NCI-H2029 (cell line): ENCODE measurements at places on chromosomes 16 and 17.

- DNase-seq = no peak
Measured at GRCh38 chr17:8012996-8013640, 10.7 kb downstream of the GUCY2D start.

- no peak for DNase-seq
Measured at GRCh38 chr17:57480438-57481196, 224.3 kb downstream of the MSI2 start.

DNA sequence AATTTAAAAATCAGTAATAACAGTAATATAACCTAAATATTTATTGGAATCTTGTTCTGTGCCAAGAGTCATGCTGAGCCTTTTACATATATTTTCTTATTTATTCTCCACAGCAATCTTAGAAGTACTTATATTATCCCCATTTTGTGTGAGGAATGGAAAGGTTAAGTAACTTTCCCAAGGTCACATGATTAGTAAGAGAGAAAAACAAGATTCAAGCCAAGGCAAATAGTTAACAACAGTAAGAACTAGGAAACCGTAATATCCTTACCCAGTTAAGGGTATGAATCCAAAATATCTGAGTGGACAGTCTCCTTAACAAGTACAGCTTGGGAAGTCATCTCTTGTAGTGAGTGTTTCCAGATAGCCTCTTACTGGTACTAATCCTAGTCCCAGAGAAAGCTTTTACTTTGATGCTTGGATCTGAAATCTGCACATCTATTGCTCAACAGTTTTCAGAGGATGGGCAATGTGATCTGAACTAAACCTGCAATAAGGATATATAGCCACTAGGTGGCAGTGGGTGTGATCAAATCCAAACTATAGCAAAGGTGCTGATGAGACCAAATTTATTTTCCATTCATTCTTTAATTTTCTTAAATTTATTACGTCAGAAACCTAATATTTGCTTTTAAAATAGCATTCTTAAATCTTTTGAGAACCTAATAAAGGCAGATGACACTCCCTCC is 23.3 kb downstream of the SHISA6 start:
- DNase-seq = no peak

GRCh38 chr17:17926840-17927449 is 45.3 kb downstream of the TOM1L2 start:
- no peak for DNase-seq

GRCh38 chr17:82497483-82498405 is 21.8 kb upstream of the FOXK2 start:
- no peak for DNase-seq

DNA sequence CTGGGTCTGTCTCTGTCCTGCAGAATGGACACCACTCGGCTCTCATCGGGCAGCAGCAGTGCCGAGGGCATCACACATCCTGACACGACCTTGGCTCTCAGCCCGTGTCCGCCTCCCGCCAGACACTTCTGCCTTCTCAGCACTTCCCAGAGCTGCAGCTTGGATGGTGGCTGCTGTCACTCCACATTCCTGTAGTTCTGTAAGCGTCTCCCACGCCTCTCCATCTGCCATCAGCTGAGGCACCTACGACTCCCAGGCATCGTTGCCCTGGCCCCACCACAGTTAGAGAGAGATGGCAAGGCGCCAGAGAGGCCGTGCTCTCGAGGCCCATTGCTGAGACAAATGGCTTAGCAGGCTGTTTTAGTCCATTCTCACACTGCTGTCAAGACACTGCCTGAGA is 195.9 kb upstream of the CHMP6 start:
- no peak for DNase-seq

DNA sequence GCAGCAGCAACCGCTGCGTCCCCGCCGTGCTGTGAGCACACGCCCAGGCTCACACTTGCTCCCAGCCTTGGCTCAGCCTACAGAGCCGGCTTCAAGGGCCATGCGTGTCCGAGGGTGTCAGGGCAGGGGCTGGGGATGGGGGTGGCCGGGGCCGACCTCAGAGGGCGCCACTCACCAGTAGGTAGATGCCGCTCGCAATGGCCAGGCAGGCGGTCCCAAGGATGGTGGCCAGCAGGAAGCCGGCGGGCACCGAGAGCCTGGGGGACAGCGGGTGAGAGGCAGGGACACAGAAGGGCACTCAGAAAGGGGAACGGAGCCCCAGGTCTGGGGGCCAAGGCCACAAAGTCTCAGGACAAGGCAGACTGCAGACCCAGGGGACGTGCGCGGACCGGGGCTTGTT is 4.9 kb downstream of the CYBA start:
- DNase-seq = no peak

DNA sequence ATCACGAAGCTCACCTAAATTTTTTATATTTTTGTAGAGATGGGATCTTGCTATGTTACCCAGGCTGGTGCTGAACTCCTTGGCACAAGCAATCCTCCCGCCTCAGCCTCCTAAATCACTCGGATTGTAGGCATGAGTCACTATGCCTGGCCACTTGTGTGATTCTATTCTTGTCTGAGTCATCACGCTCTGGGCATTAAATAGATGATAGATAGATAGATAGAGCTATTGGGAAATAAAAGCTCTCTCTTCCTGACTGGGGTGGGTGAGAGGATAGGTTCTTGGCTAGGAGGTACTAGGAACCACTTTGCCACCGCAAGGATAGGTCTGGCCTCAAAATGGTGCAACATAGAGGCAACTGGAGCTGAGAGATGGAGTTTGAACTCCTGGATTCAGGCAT is 21.4 kb upstream of the CACNG3 start:
- no peak for DNase-seq

DNA sequence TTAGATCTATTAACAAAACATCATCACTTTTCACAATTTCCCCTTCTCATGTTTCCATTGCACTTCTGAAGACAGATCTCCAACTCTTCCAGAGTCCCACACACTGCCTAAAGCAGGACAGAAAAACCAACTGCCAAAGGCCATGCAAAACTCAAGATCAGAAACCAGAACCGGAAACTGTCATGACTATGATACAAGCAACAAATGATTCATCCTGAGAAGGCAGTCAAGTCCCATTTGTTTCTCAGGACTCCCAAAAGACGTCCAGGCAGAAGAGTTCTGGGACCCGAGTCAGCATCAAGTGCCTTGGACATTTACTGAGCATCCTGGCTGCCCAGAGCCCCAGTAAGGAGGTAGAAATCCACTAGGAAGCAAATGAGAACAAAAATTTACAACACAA is 38.8 kb downstream of the ERN1 start:
- DNase-seq = no peak

GRCh38 chr17:5877948-5878347 is 192.2 kb upstream of the WSCD1 start:
- no peak for DNase-seq

GRCh38 chr16:85820604-85821372 is 21.3 kb downstream of the COX4I1 start:
- no peak for DNase-seq

DNA sequence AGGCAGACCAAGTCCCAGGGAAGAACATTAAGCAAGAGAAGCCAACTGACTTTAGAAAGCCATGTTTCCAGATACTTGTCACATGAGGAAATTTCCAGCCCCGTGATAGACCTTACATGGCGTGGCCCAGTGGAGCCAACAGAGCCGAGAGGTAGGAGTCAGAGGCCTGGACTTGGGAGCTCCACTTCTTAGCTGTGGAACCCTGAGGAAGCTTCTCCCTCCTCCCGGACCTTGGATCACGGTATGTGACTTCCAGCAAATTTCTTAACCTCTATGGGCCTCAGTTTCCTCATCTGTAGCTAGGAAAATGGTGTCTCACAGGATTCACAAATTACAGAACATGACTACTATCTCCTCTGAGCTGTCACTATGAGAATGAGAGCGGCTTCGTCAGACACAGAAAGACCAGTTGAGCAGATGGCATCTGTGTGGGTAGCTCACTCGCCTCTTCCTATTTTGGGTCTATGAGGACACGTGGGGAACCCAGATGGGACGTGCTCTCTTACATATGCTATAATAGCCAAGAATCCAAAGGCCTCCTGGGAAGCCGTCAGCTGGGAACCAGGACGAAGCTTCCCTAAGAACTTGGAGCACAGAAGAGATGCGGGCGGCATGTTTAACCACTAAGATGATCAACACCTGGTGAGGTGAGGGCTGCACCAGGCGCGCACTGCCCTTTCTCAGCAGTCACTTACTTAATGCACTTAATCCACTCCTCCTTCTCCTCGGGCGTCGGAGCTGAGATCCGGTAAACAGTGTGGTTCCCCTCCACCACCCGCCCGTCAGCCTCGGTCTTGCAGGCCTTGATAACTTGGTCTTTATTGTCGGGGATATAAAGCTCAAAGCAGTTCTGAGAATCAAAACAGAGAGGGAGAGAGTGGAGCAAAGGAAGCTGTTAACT is 102.3 kb downstream of the CYTH1 start:
- DNase-seq = no peak

- no peak for DNase-seq
Measured at GRCh38 chr16:12576878-12577277, 226.8 kb downstream of the CPPED1 start.

- no peak for DNase-seq
Measured at GRCh38 chr16:50881331-50881830, 139.5 kb downstream of the CYLD start.

- peak; percentile 8 for DNase-seq
Measured at GRCh38 chr17:4980644-4981216, 6.7 kb downstream of the CAMTA2 start.

DNA sequence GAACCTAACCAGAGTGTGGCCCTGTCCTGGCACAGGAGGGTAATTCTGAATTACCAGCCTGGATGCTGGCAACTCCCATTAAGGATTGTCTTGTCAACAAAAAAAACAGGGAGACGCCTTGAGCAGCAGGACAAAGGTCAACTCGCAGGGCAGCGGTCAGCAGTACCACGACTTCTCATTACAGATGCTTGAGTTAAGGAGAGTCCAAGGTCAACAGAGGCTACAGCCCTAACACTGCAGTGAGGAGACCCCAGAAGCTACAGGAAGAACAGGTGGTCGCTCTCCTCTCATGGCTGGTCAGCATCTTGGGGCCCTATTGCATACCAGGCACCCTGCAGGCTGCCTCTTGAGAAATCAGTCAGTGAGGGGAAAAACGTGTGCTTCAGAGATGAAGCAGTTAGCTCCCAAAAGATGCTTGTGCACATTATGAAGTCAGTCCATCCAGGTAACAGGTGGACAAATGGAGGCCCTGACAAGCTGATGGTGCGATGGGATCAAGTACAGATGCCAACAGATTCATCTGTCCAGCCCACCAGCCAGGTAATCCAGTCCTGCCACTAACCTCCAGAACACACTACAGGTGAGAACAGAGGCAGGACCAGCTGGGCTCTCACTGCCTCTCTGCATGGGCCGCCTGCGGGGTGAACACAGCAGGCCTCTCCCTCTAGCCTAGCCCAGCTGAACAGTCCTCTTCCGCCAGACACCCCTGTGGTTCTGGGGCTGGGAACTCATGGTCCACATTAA is 4.2 kb downstream of the CSNK1D start:
- DNase-seq = no peak

DNA sequence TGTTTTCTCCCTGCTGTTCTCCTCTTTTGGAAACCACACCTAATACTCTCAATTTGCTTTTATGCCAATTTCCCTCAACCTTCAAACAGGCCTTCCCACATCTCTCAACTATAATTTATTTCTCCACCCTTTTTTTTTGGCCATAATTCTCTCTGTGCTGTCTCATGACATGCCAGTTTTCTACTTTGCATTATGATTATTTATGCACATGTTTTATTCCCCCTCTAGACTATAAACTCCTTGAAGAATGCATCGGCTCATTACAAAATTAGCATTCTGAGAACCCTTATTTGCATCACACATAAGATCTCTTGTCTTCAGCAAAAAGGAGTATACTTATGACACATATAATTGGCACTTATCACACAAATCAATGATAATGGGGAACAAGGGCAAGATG is 10.9 kb upstream of the LYRM9 start:
- no peak for DNase-seq

DNA sequence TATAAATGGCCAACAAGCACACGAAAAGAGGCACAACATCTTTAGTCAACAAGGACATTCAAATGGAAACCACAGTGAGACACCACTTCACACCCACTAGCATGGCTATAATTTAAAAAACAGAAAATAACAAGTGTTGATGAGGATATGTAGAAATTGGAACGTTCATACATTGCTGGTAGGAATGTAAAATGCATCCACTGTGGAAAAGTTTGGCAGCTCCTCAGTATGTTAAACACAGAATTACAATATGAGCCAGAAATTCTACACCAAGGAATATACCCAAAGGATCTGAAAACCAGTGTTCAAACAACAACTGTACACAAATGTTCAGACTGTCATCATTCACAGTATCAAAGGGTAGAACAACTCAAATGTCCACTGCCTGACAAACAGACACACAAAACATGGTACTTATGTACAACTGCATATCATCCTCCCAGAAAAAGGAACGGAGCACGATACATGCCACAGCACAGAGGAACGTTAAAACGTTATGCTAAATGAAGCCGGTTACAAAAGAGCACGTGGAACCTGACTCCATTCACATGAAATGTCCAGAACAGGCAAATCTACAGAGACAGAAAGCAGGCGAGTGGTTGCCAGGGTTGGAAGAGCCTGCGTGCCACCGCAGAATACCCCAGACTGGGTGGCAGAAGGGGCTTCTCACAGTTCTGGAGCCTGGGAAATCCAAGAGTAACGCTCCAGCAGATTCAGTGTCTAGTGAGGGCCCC is 32.8 kb upstream of the METRNL start:
- DNase-seq = no peak

GRCh38 chr16:84553873-84554399 is 49.5 kb upstream of the MEAK7 start:
- no peak for DNase-seq

DNA sequence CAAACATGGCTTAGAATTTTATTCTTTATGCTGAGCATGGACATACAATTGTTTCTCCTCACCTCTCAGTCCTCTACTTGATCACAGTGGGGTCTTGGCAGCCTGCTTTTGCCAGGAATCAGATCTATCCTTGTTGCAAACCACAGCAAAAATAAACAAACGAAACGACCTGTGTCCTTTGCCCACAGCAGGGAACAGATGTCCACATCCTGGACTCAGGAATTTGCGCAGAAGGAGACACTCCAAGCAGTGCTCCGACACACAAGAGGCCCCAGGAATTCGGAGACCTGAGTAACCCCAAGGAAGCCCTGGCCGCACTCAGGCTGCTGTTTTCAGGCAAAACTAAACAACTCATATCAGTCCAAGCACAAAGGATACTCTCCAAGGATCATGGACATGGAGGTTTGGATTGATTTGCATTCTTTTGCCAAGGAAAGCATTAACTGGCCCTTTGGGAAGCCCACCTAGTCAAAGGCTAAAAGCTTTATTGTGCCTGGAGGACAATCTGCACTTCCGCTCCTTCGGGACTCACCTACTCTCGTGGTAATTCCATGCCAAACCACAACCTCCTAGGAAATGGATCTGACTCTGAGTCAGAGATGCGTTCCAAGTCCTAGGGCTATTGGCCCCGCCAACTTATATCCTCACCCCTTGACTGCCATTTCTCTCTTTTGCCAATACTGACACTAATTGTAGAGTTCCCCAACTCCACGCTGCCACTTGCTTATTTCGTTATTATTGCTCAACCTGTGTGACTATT is 271.1 kb upstream of the CDH11 start:
- no peak for DNase-seq

GRCh38 chr17:77496831-77497577 is 356.2 kb downstream of the SEC14L1 start:
- DNase-seq = no peak

GRCh38 chr16:46961373-46962353 is 11.8 kb downstream of the DNAJA2 start:
- no peak for DNase-seq

GRCh38 chr16:89934611-89935553 is 11.7 kb downstream of the TUBB3 start:
- DNase-seq = no peak
